ENCODE measurements at places on chromosomes 4 and X.

DNA sequence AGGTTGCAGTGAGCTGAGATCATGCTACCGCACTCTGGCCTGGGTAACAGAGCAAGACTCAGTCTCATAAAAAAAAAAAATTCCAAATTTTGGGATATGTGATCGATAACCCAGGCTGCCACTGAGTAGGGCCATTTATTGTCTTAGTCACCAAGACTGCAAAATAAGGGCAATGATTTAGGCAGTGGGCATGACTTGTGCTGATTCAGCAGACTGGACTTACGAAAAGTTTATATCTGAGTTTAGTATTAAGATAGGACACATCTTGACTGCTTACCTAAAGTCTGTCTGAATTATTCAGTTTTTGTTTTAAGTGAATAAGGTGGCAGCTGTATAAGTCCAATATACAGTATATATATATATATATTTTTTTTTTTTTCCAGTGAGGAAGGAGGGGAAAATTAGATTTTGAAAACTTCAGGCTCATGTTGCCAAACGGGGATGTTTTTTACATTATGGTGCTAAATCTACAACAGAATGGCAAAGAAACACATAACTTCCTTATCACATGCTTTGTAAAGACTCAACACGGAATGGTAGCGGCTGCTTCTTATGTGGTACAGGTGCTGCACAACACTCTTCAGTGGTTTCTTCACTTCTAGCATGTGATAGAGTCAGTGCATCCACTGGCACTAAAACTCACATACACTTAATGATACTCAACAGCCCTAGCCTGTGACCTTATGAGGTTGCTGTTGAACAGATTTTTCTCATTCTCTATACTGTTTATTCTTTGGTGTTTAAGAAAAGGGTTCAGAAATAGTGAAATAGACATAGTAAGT lies 6.5 kb downstream of the TEX13D start:
- DNase-seq, result no peak

DNA sequence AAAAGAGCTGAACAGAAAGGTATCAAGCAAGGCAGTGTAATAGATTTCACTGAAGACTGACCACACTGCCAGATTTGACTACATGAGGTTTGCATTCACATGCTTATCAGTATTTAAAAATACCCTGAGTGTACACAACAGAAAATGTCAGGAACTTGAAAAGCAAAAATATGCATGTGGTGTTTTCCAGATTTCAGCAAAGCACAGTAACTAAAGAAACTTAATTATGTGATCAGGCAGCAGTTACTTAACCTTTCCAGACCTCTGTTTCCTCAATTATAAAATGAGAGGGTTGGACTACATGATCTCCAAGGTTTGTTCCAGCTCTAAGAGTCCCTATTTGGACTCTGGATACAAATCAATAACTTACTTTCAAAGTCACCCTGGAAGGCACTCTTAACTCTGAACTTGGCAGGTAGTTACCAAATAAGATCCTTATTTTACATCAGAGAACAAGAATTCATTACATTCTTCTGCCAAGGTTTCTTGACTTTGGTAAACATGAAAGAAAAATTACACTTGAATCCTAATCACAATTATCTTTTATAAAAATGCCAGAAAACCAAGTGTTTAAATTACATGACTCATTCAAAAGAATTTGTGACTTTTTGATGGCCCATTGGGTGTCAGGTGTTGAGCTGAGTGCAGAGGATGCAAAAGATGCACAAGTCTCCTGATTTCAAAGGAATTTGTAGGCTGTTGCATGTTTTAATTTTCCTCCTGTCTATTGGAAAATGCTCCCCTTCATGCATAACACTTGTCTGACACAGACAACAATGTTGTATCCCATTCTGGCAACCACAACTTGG lies 241.6 kb downstream of the MGST2 start:
- no peak for DNase-seq

DNA sequence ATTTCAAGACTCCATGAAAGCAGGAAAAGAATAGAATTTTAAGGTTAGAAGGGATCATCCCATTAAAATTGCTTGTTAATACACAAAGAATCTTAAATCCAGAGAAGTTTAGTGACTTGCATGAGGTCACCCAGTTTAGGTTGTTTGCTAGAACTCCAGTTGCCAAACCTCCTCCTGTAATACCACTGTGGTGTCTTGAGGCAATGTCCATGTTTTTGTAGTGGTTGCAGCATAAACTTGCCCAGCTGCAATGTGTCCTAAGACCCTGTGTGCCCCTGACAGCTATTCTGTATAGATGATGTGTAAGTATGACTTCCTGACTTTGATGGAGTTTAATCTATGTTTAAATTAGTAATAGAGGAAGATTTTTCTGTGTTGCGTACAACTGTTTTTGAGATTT lies 6.3 kb downstream of the SFRP2 start:
- no peak for DNase-seq

DNA sequence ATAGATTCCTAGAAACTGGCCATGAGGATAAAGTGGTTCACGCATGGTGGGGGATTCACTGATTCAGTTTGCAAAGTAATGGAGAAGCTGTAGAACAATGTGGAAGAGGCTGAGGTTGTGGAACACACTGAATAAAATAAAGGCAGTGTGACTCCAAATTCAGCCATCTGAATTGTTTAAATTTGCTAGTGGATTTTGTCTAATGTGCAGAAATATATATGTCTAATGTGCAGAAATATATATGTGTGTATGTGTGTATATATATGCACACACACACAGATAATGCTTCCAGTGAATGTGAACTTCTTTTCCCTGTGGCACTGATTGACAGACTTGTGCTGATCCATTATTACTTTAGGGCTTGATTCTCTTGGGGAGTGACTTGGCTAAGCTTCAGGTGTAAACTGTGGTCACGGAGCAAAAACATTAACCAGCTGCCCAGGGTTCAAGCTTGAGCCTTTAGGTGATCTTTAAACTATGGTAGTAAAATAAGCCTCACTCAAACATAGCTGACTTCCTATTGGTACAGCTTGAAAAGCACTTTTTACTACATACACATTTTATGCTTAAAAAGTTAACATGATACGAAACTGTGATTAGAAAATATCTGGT lies 3.5 kb downstream of the STBD1 start:
- DNase-seq, result no peak

DNA sequence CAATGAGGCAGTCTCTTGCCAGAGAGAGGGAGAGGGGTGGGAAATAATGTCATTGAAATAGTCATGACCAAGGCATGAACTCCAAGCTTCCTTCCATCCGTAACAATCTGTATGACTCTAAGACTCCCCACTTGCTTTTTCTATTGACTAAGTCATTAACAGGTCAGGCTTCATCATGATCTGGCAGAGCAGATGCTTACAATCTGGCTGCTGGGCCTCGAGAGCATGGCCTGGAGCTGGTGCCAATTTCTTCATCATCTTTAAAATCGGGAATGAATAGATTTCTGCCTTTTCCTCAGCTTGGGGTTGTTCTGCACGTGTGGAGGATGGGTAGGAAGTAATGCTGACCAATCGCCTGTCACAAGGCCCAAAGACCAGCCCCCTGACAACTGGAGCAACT lies 280.6 kb upstream of the CLNK start:
- DNase-seq, result no peak

DNA sequence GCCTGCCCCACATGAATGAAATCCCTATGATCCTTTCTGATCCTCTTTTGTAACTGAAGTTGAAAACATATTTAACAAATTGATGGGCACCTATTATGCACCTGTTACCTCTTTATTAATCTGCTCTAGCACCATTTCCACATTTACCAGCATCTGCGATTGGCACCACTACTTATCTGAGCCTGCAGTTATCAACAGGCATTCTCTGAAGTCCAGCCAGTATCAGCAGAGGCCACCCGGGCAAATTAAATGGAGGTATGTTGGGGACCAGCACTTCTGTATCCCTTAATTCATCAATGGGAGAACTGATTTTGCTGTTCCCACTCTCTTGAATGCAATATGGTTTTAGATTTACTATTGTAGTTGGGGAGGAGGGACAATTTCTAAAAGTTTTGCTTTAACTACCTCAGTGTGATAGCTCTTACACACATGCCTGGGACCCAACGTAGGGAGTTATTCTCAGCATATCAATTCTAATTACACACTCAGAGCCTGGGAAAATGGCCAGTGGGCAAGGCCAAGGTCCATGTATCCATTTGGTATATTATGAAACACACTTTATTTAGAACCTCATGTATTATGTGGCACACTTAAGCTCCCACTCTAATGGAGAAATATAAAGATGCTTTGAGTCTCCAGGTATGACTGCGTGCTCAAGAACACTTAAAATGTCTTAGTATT lies 1927.1 kb upstream of the PCDH7 start:
- DNase-seq, result no peak

DNA sequence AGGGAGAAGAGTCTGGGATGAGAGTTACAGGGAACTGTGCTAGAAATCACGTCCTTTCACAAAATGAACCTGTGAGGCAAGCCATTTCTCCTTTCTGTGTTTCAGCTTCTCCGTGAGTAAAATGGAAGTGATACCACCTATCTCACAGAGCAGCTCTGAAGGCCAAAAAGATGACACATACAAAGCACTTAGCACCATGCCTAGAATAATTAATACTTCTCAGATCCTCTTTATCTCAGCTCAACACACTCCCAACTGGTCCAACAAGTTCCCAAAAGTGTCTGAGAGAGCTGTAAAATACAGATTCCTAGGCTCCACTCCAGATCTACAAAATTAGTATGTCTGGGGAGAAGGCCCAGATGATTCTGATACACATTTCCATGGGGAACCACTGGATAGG lies 38.3 kb downstream of the LHFPL1 start:
- no peak for DNase-seq

GRCh38 chr4:110795971-110796370 lies 173.1 kb upstream of the PITX2 start:
- no peak for DNase-seq

DNA sequence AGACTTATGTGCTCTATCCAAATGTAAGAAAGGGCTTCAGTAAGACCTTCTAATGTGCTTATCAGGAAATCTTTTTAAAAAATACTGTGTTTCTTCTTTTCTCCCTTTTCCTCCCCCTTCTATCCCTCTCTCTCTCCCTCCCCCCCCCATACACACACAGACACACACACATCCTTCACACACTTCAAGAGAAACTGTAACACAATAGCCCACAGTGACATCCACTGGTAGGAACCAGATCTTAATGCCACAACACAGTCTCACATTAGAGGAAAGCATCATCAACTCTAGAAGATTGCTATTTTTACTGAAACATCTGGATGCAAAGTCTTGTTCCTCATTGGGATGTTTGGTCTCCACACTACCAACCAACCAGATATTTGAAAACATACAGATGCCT lies 4.6 kb downstream of the PCDH19 start:
- no peak for DNase-seq

DNA sequence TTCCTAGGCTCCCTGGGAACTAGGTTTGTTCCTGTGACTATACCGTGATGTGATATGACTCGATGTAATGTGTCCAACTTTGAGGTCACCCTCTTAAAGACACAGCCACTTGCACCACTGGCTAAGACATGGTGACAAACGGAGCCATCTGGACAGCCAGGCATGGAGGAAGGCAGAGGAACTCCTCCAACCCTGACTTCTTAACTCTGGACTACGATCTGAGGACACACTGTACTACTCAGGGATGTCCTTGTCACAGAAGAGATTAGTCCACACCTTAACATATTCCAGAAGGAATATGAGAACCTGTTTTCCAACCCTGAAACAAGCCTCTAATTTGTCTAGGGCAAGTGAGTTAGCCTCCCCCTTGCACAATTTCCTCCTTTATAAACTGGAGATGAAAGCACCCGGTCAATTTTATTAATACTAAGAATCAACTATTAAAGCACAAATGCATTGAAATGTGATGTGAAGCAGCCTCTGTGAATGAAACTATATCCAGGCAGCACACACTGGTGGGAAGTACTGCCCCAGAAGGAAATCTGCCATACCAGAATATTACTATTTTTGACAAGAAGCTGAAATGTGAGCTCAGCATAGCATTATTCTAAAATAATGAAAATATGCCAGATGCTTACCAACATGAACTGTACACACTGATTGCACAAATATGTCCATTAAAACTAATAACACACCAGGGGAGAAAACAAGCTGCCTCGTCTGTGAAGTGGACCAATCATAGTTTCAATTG lies 47.3 kb downstream of the TSPAN5 start:
- DNase-seq, result no peak

- DNase-seq, result no peak
These were observed 1950.9 kb downstream of the ARAP2 start for GRCh38 chr4:34293459-34293858.

- no peak for DNase-seq
These were observed 90.4 kb upstream of the EOLA2 start for GRCh38 chrX:150028692-150029091.

- DNase-seq, result no peak
These were observed 58.5 kb upstream of the SLC7A11 start for GRCh38 chr4:138300616-138301015.

DNA sequence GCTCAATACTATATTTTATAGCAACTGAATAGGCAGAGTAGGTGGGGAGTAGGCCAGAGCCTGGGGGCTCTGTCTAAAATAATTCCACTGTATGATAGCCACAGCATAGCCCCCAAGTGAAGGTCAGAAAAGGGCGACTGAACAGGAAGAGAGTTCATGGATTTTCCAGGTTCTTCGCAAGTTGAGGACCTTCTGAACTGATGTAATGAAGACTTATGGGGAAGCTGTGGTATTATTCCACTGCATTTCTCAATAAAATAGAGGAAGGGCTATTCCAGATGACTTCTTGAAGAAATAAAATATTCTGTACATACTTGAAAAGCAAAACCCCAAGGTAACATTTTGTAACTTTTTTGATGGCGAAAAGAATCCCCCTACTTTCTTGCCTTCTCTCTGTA lies 231.4 kb upstream of the GPC4 start:
- DNase-seq, result no peak

GRCh38 chr4:38949411-38950051 lies 81.9 kb downstream of the FAM114A1 start:
- no peak for DNase-seq

GRCh38 chr4:59243038-59243437 lies 1957.1 kb upstream of the ADGRL3 start:
- DNase-seq, result no peak

GRCh38 chr4:69836287-69836686 lies 23.7 kb downstream of the SULT1E1 start:
- no peak for DNase-seq

DNA sequence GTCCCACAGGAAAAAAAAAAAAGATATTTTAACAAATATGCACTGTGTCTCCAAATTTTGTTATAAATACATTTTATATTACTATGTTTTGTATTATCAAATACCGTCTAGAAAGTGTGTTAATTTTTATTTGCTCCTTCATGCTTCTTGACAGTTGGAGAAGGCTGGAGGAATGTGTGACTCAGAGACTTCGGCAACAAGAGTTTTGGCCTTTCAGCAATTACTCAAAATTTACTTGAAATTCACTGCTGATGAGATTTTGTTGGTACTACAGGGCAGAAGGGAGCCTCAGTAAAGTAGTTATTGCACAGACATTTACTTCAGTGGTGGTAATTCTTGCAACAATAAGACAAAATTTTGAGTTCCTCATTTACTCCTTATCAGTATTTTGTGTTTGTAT lies 2164.0 kb downstream of the PCDH7 start:
- no peak for DNase-seq

DNA sequence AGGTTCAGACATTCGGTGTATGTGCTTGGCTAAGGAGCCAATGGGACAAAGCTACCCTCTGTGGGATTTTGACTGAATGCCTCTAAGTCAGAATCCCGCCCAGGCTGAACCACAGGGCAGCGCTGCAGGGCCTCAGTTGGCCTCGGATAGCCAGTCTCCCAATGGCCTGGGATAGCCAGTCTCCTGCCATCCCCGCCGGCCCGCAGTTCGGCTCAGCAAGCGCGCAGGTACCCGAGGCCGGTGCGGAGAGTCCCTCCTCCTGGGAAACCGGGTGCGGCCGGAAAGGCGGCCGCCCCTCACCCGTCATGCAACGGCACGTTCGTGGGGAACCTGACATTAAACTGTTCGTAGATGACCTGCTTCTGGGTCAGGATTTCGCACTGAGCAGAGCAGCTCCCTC lies 16.1 kb downstream of the PPEF2 start:
- DNase-seq, result no peak

Data from stimulated activated CD8-positive, alpha-beta memory T cell treated with anti-CD3 and anti-CD28 coated beads, Interleukin-4, amount 100 ng/mL, for 4 hours (primary cell).